ENCODE measurements at places on chromosomes 7 and 10. TPM values are rescaled to one million over a fixed set of nuclear protein-coding genes. Genes with fewer than 3 reads are reported as not detected.
A peak's percentile ranks its signal among the peaks of the same experiment; 100 is the strongest.

- H3K4me1 ChIP-seq: no peaks in the 10 kb centered on the region
- H3K27me3 ChIP-seq: no peaks in the 10 kb centered on the region
- DNase-seq: no peak
- H3K4me3 ChIP-seq: no peak overlapping the region
- H3K27ac ChIP-seq: no peak overlapping the region
Measured at GRCh38 chr7:128045158-128045557, 13.9 kb upstream of the LRRC4 start.

DNA sequence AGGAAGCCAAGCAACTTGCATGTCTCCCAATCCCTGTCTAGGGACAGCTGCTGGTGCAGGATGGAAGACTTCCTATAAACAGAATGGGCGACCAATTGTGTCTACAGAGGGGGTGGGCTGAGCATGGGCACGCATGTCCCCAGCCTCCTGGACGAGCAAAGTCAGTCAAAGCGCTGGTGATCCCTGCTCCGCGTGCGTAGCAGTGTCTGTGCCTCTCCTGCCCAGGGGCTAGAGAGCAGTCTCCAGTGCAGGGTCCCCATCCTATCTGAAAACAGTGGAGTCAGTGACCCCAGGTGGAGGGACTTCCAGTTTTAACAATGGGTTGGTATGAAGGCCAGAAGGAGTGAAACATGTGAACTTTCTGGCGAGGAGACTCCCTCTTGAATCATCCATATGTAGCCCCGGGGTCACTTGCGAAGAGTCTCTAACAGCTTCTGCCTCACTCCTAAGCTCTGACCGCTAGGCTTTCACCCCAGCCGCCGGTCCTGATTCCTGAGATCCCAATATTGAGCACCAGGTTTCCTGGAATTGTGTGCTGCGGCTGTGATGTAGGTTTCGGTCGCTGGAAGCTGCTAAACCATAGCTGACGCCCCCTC is 714 bp upstream of the CASP2 start:
- H3K36me3 ChIP-seq: peaks cover 5% of the 10 kb centered on the region
- peaks cover 13% of the 10 kb centered on the region for H3K4me1 ChIP-seq
- DNase-seq: no peak
- H3K27ac ChIP-seq: peak overlapping the region; percentile 81
- H3K4me3 ChIP-seq: peak overlapping the region; percentile 96

GRCh38 chr7:130153211-130153908 is 51.8 kb downstream of the TMEM209 start:
- H3K4me1 ChIP-seq: peaks cover 14% of the 10 kb centered on the region
- H3K4me3 ChIP-seq: no peak overlapping the region
- H3K27me3 ChIP-seq: no peaks in the 10 kb centered on the region
- H3K27ac ChIP-seq: no peak overlapping the region
- H3K36me3 ChIP-seq: no peaks in the 10 kb centered on the region

DNA sequence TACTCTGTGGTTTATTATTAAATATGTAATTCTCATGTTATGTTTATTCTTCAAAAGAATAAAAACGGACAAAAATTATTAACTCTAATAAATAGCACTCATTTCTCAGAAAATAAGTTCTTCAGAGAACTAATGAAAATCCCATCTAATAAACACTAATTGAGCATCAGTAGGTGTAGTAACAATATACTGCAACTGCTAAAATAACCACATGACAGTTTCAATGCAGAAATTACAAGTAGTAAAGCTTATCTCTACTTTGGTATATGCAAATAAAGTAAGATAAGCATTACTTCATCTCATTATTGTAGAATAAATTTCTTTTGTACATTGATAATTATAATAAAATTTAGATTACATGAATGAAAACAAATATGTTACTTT is 56.4 kb upstream of the DKK1 start:
- H3K4me1 ChIP-seq: no peaks in the 10 kb centered on the region
- H3K4me3 ChIP-seq: no peak overlapping the region
- H3K27me3 ChIP-seq: no peaks in the 10 kb centered on the region

DNA sequence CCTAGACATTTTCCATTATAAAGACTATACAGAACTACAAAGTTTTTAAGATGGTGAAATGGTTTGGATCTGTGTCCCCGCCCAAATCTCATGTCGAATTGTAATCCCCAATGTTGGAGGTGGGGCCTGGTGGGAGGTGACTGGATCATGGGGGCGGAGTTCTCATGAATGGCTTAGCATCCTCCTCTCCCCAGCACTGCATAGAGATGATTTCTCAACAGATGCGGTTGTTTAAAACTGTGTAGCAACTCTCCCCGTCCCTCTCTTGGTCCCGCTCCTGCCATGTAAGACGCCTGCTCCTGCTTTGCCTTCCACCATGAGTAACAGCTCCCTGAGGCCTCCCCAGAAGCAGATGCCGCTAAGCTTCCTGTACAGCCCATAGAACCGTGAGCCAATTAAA is 1.6 kb downstream of the FAM133B start:
- peak overlapping the region; percentile 89 for H3K27ac ChIP-seq
- no peak for DNase-seq
- peak overlapping the region; percentile 95 for H3K4me3 ChIP-seq
- H3K4me1 ChIP-seq: peaks cover 21% of the 10 kb centered on the region

DNA sequence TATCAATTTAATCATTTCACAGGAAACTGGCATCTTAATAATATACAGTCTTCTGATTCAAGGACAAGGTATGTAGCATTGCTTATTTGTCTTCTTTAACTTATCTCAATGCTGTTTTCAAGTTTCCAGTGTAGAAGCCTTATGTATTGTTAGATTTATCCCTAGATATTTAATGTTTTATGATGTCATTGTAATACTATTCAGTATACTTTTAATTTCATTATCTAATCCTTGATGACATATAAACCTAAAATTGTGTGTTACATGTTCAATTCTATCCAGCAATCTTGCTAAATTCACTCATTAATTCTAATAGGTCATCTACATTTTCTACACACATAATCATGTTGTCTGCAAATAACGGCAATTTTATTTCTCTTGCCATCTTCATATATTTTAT is 126.3 kb upstream of the SEC61G start:
- no peak overlapping the region for H3K4me3 ChIP-seq
- H3K36me3 ChIP-seq: no peaks in the 10 kb centered on the region
- peaks cover 12% of the 10 kb centered on the region for H3K27me3 ChIP-seq
- no peaks in the 10 kb centered on the region for H3K4me1 ChIP-seq
- DNase-seq: no peak

- no peak overlapping the region for H3K4me3 ChIP-seq
- H3K27ac ChIP-seq: no peak overlapping the region
- peaks cover 6% of the 10 kb centered on the region for H3K27me3 ChIP-seq
- no peak for DNase-seq
Measured at GRCh38 chr10:102167861-102168260, 15.7 kb downstream of the NOLC1 start.

GRCh38 chr10:70158113-70158512 is 11.6 kb upstream of the TYSND1 start:
- no peak overlapping the region for H3K27ac ChIP-seq
- no peak overlapping the region for H3K4me3 ChIP-seq
- H3K27me3 ChIP-seq: no peaks in the 10 kb centered on the region

DNA sequence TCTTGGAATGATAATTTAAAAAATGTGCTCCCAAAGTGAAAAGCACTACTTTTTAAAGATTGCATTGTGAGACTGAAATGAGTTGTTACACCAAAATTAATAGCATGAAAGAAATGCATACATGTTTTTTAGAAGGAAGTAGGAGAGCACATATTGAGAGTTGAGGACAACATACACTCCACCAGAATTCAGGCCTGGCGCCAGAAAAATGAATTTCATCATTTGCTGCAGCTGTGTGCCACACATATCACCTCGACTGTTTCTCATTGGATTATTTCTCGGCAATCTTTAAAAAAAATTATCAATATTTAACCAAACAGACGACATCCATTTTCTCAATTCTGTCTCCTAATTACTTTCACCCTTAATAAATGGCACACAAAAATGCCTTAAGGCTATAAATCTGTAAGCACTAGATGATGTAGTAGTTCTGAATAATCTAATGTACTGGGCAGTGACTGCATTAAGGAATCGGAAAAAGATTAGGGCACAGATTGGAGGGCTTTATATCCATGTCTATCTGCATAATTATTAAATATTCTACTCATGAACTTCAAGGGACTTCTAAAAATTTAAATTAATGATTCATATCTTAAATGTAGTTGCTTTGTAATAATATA is 590.4 kb downstream of the NXPH1 start:
- H3K27me3 ChIP-seq: no peaks in the 10 kb centered on the region
- no peaks in the 10 kb centered on the region for H3K4me1 ChIP-seq
- H3K27ac ChIP-seq: no peak overlapping the region
- DNase-seq: no peak
- no peaks in the 10 kb centered on the region for H3K36me3 ChIP-seq
- no peak overlapping the region for H3K4me3 ChIP-seq

Gene SLC29A3
- total RNA-seq: 4.5 TPM

Gene DYDC2
- not detected for total RNA-seq

Gene SCIN
- 0.57 TPM for total RNA-seq

Gene ZNF239
- total RNA-seq: 1.6 TPM

Gene PDZD7
- total RNA-seq: 2.4 TPM
